ENCODE measurements at places on chromosomes 4 and X.

GRCh38 chrX:74133156-74133796 is 170.7 kb upstream of the ZCCHC13 start:
- DNase-seq: peak; percentile 63

DNA sequence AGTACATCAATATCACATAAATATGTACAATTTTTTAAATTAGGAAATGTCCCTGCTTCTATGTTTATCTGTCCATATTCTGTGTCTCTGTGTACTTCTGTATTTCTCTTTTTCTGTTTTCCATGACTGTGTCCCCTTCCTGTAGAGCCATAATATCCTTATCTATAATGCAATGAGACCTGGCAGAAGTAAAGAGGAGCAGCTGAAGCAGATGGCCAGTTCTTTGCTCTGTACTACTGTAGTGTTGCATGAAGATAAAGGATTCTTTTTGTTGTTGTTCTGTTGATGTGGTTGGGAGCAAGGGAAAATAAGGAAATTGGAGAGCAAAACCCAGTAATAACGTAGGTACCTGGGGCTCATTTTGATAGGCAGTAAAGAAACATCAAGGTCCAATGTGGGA is 301.7 kb downstream of the ADGRL3 start:
- DNase-seq: peak; percentile 39

- no peak for DNase-seq
These were observed 3.2 kb downstream of the NAT8L start for GRCh38 chr4:2062168-2062807.

DNA sequence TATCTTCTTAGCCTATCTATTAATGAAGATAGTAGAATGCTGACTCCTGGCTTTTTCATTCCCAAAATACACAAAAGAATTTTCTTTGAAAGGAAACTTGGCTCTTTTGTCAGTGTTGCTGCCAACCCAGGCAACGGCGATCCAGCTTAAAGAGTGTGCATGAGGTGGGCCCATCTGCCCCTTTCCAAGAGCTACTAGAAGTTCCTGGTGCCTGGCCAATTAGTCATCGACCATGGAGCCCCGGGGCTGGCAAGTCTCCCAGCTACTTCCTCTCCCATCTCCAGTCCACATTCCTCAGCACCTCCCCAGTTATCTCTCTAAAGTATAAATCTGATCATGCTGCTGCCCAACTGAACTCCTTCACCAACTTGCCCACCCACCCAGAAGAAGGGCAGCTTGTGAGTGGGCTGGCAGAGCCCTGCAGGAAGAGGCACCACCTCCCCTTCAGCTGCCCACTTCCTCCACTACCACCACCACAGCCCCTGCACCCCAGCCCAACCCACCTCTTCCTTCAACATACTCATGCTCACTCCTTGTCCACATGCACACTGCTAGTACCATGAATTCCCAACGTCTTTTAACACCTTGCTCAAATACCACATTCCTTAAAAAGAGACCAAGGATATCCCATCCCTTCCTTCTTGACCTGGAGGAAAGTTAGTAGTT is 158.2 kb upstream of the MAP3K15 start:
- peak; percentile 34 for DNase-seq

- no peak for DNase-seq
These were observed 105.4 kb downstream of the GPC3 start for GRCh38 chrX:133880032-133880443.

- DNase-seq: no peak
These were observed 16.2 kb upstream of the GNRHR start for GRCh38 chr4:67770422-67770821.

GRCh38 chrX:88604433-88605221 is 142.4 kb upstream of the CPXCR1 start:
- no peak for DNase-seq

GRCh38 chrX:67543818-67544217 is at the start of gene AR:
Gene AR, plus strand, starts transcription at chrX:67544021. Its CDS starts 1,126 bp downstream, at chrX:67545147.
- peak; percentile 64 for DNase-seq

- DNase-seq: no peak
These were observed 30.5 kb upstream of the PPP2R2C start for GRCh38 chr4:6502747-6503465.

DNA sequence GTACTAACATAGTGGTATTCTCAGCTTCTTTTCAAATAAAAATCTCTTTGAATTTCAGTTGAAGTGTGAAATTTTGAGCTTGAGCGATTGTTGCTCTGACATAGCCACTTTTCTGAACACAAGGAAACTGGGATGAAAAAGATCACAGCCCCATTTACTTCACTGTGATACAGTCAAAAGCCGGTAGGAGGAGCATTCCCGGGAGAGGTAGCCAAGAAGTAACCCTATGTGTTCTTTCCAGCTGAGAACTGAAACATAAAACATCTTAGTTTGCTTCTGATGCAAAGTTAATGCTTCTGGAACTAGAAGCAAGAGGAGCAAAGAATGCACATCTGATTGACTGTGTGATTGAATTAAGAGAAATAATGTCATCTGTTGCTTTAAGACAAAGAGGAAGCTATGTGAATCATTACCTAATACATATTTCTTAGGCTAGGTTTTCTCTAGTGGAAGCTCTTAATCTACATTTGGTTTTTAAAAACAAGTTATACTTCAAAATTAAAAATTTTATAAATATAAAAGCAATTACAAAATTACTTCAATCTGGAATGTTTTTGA is 88.3 kb upstream of the UNC5C start:
- DNase-seq: peak; percentile 42

GRCh38 chr4:174429701-174430410 is 92.4 kb downstream of the HPGD start:
- no peak for DNase-seq

- DNase-seq: peak; percentile 61
These were observed 44.5 kb downstream of the SCFD2 start for GRCh38 chr4:53321151-53321983.

GRCh38 chr4:19776929-19777328 is 474.8 kb upstream of the SLIT2 start:
- no peak for DNase-seq

GRCh38 chr4:60089546-60090273 is 1110.4 kb upstream of the ADGRL3 start:
- no peak for DNase-seq

GRCh38 chr4:171202908-171203307 is 610.3 kb upstream of the GALNTL6 start:
- DNase-seq: no peak

GRCh38 chr4:26682436-26682835 is 98.6 kb downstream of the TBC1D19 start:
- DNase-seq: no peak

DNA sequence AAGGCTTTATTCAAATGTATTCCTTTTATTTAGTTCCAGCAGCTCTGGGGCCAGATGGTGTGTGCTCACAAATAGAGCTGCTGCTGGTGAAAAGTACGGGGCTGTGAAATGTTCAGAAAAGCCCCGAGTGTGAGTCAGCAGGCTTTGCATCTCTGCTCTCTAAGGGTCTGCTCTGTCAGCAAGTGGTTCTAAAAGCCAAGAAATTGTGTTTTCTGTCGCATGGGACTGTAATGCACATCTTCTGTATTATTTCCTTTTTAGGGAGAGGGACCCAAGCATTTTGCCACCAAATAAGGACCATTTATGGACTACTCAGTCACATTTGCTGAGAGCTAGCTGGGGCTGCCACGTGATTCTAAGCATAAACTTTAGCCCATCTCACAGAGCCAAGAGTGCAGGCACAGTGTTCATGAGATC is 82.9 kb upstream of the NHS start:
- peak; percentile 89 for DNase-seq

- DNase-seq: no peak
These were observed 47.8 kb upstream of the CRMP1 start for GRCh38 chr4:5940470-5941203.

DNA sequence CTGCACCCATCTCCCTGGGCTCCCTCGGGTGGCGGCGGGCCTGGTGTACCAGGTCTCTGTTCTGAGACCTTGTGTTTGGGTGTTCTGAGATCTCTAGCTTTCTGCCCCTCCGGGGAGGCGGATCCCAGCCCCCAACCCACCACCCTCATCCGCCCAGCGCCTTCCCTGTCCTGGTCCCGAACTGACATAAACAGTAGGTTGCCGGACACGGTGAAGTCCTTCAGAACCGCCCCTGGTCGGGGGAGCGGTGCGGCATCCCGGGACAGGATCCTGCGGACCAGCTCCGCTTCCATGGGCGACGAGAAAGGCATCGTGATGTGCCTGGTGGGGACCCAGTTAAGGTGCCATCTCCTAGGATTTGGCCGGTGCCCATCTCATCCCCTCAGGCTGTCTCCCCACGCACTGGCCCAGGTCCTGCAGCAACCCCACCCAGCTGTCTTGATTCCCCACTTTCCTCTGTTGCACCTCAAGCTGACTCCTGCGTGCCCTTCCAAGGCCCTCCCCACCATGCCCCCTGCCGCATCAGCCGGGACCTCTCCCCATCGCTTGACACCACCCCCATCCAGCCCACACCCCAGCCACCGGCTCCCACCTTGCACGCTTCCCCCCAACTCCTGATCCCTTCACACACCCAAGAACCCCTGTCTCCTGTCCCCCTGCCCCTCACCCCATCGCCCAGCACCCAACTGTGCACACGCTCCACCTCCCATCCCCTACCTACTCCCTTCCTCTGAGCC is 900 bp downstream of the CTAG2 start:
- no peak for DNase-seq

- DNase-seq: no peak
These were observed 95.2 kb upstream of the LNX1 start for GRCh38 chr4:53686521-53686920.

DNA sequence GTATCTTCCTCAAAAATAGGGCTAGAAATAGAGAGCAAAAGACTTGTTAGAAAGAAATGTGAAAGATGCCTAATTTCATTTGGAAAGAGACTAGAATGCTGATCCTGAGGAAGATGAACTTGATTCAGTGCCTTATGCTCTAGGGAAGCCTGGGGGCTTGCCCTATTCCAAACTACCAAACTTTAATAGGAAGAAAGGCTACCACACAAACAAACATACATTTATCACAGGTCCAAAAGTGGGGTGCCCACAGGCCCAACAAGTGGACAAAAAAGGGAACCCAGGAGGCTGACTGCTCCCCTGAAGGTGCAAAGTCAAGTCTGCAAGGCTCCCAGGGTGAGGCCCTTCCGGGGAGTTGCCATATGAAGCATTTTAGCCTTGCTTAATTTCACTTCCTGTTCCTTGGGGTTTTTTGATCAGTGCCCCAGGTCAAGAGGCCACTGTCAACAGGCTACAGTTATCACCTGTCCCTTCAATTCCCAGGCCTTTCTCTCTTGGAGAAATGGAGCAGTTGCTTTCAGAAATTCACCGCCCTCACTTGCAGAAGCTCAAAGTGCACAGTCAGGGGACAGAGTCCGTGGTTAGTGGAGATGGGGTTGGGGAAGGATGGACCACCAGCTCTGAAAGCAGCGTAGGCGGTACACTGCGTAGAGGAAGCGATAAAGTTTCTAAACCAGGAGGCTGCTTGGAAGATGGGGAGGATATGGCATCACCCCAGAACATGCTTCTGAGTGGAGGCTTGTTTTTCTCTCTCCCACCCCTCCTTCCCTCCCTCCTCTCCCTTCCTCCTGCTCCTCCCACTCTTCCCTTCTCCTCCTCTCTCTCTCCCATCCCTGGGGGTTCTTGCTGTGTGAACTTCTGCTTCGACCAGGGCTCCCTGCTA is 36.4 kb downstream of the TMEM154 start:
- no peak for DNase-seq

DNA sequence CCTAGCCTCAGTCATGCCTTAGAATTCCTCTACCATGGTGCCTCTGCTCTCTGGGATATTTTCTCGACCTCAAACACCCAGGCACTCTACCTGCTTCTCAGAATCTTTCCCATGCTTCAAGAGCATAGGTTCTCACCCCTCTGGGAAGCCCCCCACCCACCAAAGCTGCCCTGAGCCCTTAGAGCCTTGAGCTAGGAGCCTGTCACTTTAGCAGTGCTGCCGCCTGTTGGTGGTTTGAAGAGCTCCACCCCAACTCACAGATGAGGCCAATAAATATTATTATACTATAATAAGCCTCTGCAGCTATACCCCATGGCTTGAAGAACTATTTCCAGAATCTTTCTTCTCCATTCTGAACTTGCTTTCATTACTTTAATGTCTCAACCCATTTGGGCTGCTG is 109.7 kb downstream of the RTL5 start:
- DNase-seq: no peak

GRCh38 chrX:114508756-114509155 is 75.1 kb upstream of the HTR2C start:
- DNase-seq: no peak

DNA sequence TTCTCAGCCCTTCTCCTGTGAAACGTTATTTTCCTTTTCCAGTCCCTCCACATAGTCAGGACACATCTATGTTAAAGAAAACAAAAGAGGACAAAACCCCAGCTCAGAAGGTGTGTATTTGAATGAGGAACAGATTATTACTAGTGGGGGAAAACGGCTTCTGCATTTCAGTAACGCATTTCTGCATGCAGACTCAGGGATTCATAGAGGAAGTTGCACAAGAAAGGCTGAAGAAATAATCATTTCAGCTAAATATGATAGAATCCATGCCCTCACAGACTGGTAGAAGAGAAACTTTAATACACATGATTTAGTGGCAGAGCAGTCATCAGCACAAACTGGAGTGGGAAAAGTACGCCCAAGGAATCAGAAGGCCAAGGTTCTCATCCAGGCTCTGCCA is 270.8 kb upstream of the FGF13 start:
- DNase-seq: no peak

- no peak for DNase-seq
These were observed 128.6 kb upstream of the NPY2R start for GRCh38 chr4:155079871-155080270.

GRCh38 chrX:125627676-125628075 is 308.0 kb downstream of the TEX13C start:
- no peak for DNase-seq

DNA sequence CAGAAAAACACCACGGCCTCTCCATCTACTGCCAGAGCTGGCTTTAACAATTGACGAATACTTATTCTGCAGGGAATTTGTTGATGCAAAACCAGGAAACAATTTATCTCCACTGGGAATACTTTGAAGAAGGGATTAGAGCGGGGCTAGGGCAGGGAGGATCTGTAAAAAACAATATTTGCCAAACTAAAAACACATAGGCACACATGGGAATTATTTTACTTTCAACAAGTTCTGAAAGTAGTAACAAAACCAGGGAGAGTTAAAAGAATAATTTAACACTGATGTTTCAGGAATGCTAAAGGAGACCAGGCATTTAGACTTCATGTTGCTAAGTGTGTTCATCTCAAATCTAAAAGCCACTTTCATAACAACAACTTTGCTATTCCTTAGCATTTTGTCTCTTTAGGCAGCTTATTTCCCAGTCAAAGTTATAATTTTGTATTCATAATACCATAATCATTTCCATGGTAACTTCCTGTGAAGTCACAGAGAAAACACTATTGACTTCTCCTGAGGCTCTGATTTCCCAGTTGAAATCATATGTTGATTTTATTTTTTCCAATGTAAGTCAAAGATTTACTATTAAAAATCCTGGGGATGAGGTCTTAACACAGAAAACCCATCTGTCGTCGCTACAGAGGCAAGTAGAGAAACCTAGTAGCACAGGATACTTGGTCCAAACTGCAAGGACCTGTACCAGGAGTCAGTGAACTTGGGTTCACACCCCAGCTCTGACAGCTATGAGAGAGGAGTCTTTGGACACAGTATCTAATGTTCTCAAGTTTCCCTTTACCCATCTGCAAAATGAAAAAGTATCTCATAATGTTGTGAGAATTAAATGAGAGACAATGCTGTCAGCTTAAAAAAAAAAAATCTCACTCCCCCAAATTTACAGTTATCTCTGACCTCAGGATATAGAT is 69.3 kb downstream of the SH3RF1 start:
- peak; percentile 50 for DNase-seq
